Activated CD8-positive, alpha-beta T cell treated with anti-CD3 and anti-CD28 coated beads, Interleukin-2, amount 10 ng/mL, durations not matched to agents 7 days and 5 days (primary cell): ENCODE measurements at places on chromosomes 3 and 15. TPM values are rescaled to one million over a fixed set of nuclear protein-coding genes. Genes with fewer than 3 reads are reported as not detected.

The HYPK gene
- total RNA-seq, result 15.8 TPM

The IL5RA gene
- not detected for total RNA-seq

The TUBGCP5 gene
- 27.3 TPM for total RNA-seq

The SLC38A3 gene
- not detected for total RNA-seq

The FBXW12 gene
- total RNA-seq, result not detected

The PRTG gene
- total RNA-seq, result not detected

The VILL gene
- total RNA-seq, result 15.1 TPM

The PHC3 gene
- total RNA-seq, result 54.0 TPM

The BCHE gene
- total RNA-seq, result not detected

The GPR149 gene
- total RNA-seq, result not detected

The CCNB2 gene
- 112 TPM for total RNA-seq

The C15orf39 gene
- 57.2 TPM for total RNA-seq

The TMCO5A gene
- not detected for total RNA-seq

The ROPN1 gene
- not detected for total RNA-seq

The MASP1 gene
- not detected for total RNA-seq

The RASL12 gene
- not detected for total RNA-seq

The RAB7A gene
- total RNA-seq, result 269 TPM

The ST3GAL6 gene
- total RNA-seq, result not detected

The PPP4R2 gene
- total RNA-seq, result 80.0 TPM

The MAGI1 gene
- total RNA-seq, result not detected

The LRRC15 gene
- not detected for total RNA-seq

The PDZRN3 gene
- not detected for total RNA-seq

The HLTF gene
- total RNA-seq, result 25.2 TPM

The NTRK3 gene
- not detected for total RNA-seq

The ENTPD3 gene
- not detected for total RNA-seq

The SST gene
- not detected for total RNA-seq
